ENCODE measurements at places on chromosomes 6 and 20. TPM values are rescaled to one million over a fixed set of nuclear protein-coding genes. Genes with fewer than 3 reads are reported as not detected.

SLC35D3 gene
- under 0.01 TPM for total RNA-seq

KCNQ5 gene
- 5.1 TPM for total RNA-seq

PAX1 gene
- not detected for total RNA-seq

SLC52A3 gene
- not detected for total RNA-seq
